ENCODE measurements at places on chromosomes 1 and 21.

GRCh38 chr1:181099152-181100014, 10.9 kb downstream of the IER5 start:
- no peak for DNase-seq

GRCh38 chr1:70760154-70760553, 287.5 kb downstream of the PTGER3 start:
- DNase-seq, result no peak

DNA sequence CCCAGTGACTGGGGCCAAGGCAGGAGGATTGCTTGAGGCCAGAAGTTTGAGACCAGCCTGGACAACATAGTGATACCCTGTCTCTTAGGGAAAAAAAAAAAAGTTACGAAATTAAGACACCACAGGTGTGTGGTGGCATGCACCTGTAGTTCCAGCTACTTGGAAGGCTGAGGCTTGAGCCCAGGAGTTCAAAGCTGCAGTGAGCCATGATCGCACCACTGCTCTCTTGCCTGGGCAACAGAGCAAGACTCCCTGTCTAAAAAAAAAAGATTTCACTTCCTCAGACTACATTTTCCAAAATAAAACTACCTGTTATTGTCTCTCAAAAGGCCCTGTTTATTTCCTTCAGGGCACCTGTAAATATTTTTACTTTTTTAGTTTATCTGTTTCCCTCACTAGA, 4.7 kb upstream of the STK40 start:
- no peak for DNase-seq

DNA sequence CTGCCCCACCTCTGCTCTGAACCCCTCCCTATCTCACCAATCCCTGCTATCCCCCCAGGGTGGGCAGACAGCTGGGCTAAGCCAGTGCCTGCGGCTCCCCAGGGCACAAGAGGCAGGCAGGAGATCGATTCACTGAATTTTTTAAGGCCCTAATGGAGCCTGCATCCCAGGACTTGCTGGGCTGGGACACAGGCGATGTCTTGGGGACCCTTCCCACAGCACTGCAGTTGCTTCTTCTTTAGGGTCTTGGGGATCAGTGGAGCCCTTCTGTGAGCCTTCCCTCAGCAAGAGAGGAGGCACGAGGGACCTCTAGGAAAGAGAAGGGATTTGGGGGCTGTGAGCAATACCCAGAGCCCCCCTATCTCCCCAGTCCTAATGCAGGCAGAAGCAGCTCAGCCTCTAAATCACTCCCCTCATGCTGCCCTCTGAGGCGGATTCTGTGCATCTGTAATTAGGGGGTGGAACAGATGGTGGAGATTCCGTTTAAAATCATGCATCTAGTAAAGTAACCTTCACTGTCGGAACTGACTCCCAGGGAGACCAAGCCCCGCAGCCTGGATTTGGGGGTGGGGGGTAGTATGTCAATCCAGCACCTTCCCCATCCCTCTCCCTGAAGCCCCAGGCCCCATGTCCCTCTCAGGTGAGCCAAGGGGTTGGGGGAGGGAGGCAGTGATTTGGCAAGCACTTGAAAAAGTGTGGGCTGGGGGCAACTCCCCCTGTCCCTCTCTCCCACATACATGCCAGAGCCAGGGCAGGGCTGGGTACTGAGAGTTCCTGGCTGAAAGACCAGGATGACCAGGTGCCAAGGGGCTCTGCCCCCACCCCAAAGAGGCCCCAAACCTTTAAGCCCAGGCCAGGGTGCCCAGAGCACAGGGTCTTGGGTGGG, 10.0 kb downstream of the AHDC1 start:
- DNase-seq, result no peak

DNA sequence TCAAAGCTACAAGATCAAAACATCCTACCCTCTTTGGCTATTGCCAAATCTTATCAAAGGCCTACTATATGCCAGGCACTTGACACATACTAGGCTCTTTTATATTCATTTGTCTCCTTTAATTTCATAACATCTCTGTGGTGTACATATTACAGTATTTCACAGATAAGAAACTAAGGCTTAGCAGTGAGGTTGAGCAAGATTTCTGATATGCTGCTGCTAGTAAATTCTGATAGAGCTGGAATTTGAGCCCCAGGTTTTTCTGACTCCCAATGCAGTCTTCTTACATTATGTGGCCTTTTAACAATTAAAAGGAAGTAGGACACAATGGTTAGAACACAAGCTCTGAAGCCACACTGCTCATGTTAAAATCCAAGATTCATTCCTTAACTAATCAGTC, 16.8 kb downstream of the CCDC185 start:
- DNase-seq, result no peak

DNA sequence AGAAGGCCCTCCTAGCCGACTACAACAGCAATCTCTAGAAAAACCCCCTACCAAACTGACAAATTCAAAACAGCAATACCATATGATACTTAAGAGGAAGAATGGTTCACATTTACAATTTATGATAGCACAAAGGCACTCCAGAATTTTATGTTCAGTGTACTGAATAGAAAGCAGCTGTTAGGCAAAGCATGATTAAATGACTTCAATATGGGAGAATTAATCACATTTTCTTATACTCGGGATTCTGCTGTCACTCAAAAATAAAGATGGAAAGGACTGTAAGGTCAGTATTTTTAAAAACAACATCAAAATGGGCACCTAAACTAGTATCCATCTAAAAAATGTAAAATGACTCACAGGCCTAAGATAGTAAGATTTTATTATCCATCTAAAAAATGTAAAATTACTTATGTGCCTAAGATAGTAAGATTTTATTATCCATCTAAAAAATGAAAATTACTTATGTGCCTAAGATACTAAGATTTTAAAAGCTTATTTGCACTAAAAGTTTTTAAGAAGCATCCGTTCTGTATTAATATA, 198.5 kb downstream of the SMYD3 start:
- DNase-seq, result no peak

GRCh38 chr1:14340002-14340785, 258.3 kb upstream of the KAZN start:
- no peak for DNase-seq

DNA sequence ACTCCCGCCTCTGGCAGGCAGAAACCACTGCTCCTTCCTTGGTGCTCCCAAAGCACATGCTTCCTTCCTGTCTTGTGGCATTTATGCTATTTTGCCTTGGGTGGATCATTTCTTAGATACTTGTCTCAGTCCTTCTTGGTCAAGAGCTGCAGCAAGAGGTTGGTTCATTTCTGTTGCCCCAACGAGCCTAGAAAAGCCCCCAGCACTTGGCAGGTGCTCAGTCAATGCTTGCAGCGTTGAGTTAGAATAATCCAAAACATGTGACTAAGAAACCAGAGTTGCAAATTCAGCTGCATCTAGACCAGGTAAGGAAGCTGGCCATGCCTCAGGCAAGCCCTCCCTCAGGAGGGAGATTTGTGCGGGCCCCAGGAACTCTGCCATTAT, 42.4 kb upstream of the TENT5C start:
- no peak for DNase-seq

Data from thoracic aorta (tissue), 2 donors.